ENCODE measurements at places on chromosomes 6 and 20.

DNA sequence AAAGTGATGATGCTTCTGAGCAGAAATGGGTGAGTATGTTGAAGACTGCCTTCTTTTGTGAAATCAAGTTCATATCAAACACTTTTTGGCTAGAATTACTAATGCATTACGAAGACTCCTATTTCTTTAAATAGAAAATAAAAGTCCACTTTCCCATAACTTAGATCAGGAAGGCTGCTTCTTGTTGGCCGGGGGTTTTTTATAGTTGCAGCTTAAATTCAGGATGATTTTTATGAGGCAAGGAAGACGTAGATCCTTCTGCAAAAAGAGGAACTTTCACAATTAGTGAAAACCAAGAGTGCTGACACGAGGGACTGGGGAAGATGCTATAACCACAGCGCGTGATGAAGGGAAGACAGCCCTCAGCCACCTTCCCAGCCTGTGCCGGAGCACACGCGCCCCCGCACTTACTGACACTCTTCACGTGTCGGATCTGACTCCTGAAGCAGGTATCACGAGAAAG lies 206.1 kb upstream of the PRDM1 start:
- no peak for DNase-seq

DNA sequence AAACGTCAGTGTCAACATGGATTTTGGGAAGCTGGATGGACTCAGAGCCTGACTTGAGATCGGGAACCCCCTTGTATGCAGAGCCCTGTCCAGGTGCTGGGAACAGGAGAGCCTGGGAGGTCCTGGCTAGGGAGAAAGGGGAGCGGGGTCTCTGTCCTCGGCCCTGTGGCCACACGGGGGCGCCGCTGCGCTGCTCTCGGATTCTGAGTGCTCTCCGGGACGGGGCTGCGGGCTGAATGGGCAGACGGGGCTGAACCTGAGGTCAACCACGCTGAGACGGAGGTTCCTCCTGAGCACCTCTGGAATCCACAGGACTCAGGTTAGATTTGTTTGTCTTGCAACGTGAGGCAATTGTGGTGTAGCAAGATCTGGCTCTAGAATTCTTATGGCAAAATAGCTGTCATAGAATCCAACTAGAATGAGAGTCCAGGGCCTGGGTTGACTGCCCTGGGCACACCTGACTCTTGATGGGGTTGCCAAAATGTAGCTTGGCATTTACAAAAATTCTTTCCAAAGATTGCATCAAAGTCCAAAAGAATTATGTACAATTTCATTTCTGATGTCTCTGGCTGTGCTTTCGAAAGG lies 20.6 kb upstream of the HLA-F start:
- DNase-seq, result peak; percentile 49

DNA sequence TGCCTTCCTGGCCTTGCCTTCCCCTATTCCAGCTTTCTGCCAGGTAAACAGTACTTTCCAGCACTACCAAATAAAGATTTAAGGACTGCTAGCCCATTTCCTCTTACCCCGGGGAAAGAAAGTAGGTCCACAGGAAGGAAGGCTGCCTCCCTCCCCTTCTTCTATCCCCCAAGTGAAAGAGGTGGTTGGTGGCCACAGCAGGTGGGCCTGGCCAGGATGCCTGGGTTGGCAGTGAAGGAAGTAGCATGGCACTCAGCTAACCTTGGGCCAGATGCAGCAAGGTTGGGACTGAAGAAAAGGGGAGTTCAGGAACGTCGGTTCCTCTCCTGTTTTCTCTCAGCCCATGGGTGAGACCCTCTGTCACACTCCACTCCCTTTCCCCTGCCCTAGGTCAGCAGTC lies 8.9 kb downstream of the NFKBIL1 start:
- DNase-seq, result no peak

GRCh38 chr6:145017516-145017915 lies 717.8 kb downstream of the EPM2A start:
- no peak for DNase-seq

- no peak for DNase-seq
Measured at GRCh38 chr6:13290335-13290734, 38.0 kb downstream of the TBC1D7 start.

DNA sequence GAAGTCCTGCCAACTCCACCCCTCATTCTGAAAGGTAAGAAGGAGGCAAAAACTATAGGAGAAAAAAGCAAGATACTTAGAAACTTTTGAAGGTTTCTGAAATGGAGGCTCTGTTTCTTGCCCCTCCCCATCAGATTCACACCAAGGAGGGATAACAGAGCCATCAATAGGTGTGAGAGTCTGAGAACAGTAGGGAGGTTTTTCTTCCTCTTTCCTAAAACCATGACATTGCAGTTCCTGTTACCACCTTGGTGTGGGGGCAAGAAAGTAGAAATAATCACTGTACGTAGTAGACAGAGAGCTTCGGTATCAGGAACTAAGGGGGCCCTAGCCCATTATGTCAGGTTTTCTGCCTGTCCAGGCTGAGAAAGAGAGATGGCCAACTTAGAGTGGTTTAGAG lies 333.3 kb upstream of the SYNCRIP start:
- DNase-seq, result no peak

GRCh38 chr6:51738614-51739013 lies 348.8 kb downstream of the PKHD1 start:
- no peak for DNase-seq

DNA sequence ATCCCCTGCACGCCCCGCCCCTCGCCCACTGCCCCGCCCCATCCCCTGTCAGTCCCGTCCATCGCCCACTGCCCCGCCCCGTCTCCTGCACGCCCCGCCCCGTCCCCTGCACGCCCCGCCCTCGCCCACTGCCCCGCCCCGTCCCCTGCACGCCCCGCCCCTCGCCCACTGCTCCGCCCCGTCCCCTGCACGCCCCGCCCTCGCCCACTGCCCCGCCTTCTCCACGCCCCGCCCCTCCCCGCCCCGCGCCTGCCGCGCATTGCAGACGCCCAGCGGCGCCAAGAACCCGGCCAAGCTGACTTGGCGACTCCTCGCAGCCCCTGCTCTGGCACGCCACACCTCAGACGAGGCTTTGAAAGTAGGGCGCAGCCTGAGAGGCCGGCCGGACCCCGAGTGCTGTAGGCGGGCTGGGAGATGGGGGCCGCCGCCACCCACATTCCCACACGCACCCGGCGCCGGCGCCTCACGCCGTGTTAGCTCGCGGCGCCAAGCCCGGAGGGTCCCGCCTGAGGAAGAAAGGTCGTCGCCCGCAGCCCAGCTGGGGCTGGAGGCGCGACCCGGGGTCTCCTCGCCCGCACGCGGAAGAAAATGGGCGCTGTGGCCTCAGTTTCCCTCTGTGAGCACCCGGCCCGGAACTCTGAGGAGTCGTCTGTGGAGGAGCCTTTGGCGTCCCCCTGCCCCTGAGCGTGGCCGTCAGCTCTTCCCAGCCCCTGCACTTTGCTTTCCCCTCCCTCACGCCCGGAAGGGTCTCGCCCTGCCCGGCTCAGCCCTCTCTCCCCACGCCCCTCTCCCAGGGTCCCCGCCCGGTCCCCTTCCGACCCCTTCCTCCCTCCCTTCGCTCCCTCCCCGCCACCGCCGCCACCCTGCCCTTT lies at the start of gene RAD21L1:
Gene RAD21L1, plus strand, starts transcription at position 262 of the 872 bp plus-strand sequence. CDS start 2,410 bp downstream, outside the sequence.
- peak; percentile 87 for DNase-seq

DNA sequence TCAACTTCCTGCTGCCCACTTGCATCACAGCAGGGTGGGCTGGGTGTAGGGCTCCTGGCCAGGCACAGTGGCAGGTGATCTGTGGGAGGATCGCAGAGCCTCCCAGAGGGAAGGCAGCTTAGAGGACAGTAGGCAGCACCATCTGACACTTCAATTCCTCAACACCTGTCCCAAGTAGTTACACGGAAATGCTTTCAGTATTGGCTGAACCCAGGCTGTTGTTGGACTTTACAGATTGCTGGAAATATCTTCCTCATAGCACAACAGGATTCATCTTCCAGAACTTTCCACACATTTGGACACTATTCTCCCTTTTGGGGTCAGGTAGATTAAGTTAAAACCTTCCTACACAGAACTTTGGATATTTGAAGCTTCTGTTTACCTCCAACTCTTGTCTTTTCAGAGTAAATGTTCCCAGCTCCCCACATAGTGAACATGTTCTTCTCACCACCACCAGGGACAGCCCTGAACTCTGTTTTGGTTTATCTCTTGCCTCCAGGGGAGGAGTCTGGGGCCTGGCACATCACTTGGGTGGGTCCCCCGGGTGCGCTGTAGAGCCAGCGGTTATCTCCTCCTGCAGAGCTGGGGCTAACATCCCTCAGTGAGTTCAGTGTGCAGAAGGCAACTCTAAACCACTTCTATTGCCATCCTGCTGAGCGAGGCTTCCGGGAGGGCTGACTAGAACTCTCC lies 3.5 kb upstream of the SLC22A2 start:
- no peak for DNase-seq

DNA sequence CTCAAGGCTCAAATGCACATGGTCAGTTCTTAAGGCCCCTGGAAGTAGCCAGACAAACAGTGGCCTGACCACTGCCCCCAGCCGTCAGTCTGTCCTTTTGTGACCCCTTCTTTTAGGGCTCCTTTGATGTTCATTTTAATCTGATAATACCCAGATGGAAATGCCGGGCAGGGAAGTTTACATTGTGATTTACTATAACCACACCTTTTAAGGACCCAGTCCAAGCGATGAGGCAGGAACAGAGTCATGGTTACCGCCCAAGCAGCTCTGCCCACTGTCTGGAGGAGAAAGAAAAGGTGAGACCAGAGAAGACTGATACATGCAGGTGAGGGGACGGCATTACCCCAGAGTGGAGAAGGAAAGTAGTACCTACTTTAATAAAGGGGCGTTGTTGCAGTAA lies 110.6 kb downstream of the PLEKHG1 start:
- no peak for DNase-seq

GRCh38 chr20:33516882-33517281 lies 27.0 kb downstream of the CBFA2T2 start:
- DNase-seq, result no peak

DNA sequence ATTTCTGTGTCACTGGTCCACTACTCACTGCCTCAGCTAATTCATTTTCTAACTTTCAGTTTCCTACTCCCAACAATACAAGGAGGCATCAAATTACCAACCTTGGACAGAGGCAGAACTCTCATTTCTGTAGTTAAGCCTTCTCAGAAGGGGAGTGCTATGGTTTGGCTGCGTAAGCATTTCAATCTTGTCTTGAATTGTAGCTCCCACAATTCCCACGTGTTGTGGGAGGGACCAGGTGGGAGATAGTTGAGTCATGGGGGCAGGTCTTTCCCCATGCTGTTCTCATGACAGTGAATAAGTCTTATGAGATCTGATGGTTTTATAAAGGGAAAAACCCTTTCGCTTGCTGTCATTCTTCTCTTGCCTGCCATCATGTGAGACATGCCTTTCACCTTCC lies 22.9 kb downstream of the HLA-DRA start:
- DNase-seq, result no peak

DNA sequence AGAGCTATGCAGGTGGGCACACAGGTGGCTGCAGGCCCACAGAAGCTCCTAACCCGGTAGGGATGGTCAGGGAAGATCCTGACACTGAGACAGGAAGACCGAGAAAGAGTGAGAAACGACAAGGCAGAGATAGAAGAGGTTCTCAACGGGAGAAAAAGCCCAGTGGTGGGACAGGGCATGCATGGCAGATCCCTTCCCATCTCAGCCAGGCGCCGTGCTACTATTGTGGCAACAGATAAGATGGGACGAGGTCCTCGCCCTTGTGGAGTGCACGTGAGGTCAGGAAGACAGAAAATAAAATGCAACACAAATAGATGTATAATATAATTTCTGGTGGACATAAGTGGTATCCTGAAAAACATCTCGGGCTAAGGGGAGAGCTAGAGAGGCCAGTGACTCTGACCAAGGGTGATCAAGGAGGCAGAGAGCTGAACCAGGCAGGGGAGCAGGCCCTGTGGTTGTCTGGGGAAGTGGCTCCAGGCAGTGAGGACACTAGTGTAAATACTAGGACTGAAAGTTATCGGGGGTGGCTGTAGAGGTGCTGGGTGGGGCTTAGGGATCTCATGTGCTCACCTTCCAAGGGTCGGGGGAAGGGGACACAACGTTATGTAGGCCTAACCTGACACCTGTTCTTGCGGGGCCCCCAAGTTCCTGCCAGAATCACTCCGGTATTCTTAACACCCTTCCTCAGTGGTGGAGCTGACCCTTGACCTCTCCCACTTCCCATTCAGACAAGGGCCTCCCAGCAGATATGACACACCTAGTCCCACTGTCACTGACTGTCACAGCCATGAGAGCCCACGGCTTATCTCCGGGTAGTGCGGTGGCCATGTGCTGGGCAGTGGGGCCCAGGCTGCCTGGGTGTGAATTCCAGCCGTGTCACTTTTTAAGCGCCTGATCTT lies 1.0 kb downstream of the SRXN1 start:
- no peak for DNase-seq

- no peak for DNase-seq
Measured at GRCh38 chr20:18191306-18191705, 53.6 kb downstream of the KAT14 start.

- no peak for DNase-seq
Measured at GRCh38 chr20:40279390-40279789, 409.6 kb downstream of the MAFB start.

- no peak for DNase-seq
Measured at GRCh38 chr6:135974426-135974825, 122.9 kb downstream of the PDE7B start.

GRCh38 chr6:70663881-70664466 lies 3.7 kb upstream of the SMAP1 start:
- no peak for DNase-seq

GRCh38 chr20:21124190-21124589 lies 1.7 kb upstream of the KIZ start:
- DNase-seq, result no peak

- no peak for DNase-seq
Measured at GRCh38 chr20:5890773-5891441, 59.4 kb downstream of the TRMT6 start.

GRCh38 chr6:10122164-10122563 lies 292.7 kb downstream of the TFAP2A start:
- DNase-seq, result no peak

DNA sequence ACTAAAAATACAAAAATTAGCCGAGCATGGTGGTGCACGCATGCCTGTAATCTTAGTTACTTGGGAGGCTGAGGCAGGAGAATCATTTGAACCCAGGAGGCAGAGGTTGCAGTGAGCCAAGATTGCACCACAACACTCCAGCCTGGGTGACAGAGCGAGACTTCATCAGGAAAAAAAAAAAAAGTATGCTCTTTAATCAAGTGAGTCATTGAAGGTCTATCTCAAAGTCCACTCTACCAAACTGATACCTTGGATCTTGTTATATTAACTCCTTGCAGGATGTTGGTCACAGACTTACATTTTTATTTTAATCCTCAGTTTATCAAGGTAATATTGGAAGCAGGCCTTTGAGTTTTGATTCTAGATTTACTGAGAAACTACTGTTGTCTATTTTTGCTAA lies 348.7 kb downstream of the COL12A1 start:
- DNase-seq, result no peak

Data from CD4-positive, alpha-beta T cell treated with Interleukin-6 at 100 ng/mL for 8 hours (primary cell).